NCI-H524 (cell line): ENCODE measurements at places on chromosomes 7 and 10.

- DNase-seq, result no peak
These were observed 25.5 kb downstream of the C1GALT1 start for GRCh38 chr7:7207876-7208275.

DNA sequence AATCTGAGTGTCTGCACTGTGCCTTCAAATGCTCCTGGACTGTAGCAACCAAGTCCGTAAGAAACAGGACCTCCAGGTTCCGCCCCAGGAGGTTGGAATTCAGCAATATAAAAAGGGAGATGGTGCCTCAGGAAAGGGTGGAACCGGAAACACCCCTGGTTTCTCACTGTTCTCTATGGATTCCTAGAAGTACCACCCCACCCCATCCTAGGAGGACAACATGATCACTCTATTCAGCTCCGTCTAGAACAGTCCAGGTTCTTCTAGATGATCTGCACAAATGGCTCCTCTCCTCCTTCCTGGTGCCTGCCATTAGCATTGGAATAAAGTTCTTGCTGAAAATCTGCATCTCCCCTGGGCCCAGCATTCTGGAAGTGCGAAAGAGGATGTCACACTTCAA, 7.6 kb upstream of the ZNF12 start:
- DNase-seq, result no peak

- DNase-seq, result no peak
These were observed 6.7 kb upstream of the JAKMIP3 start for GRCh38 chr10:132058793-132059759.

DNA sequence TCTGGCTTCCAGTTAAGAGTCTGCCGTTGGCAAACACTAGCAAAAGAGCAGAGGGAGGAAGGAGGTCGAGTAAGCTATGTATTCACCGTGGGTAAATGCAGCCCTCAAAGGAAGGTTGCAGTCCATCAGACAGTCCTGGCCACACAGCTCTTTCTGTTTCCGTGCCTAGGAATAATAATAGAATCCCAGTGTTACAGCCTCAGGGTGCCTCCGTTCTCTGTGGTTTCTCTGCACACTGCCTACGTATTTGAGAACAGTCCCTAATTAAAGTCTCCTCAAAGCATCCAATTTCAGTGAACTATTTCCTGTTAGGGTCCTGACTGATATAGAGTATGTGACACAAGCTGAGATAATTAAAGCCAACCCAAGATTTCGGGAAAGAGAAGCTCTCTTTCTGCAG, 176.7 kb downstream of the GPAM start:
- no peak for DNase-seq

- DNase-seq, result peak; percentile 13
These were observed 52.3 kb upstream of the EN2 start for GRCh38 chr7:155405399-155406318.

DNA sequence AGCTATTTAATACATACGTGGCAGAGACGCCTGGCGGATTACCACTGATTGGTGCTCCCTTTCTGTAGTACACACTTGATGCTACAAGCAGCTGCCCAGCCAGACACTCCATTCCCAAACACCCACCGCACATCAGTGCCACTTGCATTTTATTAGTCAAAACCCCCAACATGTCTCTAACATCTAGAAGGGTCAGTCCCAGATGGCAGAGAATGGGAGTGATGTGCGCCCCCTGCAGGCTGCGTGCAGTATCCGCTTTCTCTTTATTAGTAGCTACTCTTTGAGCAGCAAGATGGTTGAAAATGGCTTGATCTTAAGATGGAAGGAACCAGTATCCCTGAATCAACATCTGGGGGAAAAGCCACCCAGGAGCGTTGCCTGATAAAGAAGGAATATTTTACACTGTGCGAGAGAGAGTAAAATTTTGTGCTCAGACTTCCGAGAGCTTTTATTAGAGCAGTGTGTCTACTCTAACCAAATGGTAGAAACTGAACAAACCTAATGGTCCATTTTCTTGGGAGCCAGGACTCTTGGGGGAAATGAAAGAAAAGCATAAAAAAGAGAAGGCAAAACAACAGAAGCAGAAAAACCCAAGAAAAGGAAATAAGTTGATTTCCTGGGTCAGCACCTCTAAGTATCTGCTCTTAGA, 78.3 kb downstream of the ST8SIA6 start:
- peak; percentile 1 for DNase-seq

DNA sequence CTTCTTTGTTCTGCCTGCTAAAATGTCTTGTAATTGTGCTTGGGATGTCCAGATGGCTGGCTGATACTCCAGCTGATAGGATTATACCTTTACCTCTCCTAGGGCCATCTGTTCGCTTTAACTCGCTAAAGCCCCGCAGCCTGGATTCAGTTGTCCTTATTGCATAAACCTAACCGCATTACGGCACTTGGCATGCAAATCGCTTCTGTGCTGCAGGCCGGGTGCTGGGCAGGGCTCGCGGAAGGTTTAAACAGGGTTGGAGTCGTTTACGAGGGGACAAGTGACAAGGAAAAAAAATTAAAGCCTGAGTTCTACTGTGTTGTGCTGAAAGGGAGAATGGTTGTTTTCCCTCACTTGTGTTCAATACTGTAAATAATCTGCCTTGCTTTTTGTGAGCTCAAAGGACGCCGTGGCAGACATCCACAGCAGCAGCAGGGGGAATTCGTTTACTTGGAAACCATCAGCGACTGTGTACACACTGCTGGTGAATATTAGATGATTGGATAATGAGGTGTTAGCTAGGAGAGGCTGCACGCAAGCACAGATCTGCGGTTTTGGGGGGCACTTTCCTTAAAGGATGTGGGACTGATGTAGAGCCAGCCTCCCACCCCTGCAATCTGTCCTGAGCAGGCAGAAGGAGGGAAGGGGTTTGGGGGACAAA, 93.0 kb downstream of the EBF3 start:
- DNase-seq, result peak; percentile 95

GRCh38 chr10:126155528-126155927, 232.7 kb downstream of the ADAM12 start:
- no peak for DNase-seq

- DNase-seq, result no peak
These were observed 252.2 kb downstream of the ELFN1 start for GRCh38 chr7:1922071-1922869.

DNA sequence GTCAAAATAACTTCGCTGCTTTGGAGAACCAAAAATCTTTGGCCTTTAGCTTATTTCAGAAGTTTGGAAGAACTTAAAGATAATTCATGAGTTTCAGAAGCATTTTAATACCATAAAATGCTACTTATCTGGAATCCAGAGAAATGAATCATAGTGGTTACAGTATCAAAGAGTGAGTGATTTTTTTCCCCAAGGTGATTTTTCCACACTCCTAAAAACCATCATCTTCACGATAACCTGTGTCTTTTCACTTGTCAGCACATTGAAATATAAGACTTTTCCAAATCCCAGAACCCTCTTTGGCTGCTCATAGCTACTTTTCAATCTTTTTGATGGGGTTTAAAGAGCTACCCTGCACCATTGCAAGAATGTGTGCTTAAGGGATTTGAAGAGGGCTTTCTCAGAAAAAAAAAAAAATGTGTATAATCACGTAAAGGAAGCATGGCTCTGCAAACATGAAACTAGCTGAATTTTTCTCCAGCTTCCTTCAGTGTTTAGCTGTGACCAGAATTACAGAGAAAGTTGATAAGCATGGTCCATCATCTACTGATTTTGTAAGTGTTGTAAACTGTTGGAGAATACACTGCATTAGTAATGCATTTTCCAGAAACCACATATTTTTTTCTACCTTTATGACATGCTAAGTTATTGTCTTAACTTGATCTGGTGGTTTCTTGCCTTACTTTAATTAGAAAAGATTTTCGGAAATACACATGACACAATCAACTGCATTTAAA, 134.9 kb downstream of the BICC1 start:
- DNase-seq, result no peak

DNA sequence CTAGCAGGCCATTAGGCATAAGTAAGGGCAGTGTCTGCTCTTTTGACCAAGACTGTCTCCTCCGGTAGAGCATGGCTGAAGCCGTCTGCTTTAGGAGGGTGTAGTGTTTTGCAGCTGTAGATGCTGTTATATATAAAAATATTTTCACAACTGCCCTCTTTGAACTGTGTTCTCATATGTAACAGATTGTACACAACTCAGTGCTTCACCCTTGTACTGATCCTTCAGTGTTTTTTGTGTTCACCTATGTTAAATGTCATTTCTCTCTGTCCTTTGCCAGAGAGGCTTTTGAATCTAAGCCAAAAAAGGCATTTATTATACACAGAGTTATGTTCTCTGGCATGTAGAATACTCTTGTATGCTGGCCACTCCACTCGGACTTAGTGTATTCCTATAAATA, 135.5 kb downstream of the BICC1 start:
- no peak for DNase-seq

- no peak for DNase-seq
These were observed 125.7 kb upstream of the LANCL2 start for GRCh38 chr7:55239406-55239805.

- DNase-seq, result no peak
These were observed 480 bp downstream of the MNX1 start for GRCh38 chr7:157009778-157010587.

DNA sequence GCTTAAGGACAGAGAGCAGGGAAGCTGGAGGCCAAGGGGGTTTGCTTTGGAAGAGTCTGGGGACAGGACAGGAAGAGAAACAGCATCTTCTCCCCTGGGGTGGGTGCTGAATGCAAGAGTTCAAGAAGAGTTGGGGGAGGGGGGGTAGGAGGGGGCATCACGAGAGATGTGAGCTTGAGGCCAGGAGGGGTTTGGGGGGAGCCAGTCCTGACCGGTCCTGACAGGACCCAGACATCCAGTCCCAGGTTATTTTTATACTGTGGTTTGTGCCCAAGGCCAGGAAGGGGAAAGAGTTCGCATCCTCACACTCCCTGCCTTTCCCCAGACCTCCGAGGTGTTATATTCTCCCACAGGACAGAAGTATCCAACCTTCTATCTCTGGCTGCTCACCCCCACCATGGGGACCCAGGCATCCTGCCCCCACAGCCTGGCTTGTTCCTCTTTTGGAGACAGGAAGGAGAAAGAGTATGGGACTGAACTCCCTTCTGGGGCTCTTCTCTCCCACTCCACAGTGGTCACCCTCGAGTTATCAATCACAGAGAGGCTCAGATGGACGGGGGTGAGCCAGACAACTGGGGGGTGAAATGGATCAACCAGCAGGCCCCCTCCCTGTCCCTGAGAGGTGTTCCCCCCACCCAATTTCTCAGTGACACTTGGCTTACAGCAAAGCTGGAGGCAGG, 2.8 kb downstream of the TSC22D4 start:
- no peak for DNase-seq

GRCh38 chr10:55837273-55837672, 523.8 kb downstream of the ZWINT start:
- no peak for DNase-seq

DNA sequence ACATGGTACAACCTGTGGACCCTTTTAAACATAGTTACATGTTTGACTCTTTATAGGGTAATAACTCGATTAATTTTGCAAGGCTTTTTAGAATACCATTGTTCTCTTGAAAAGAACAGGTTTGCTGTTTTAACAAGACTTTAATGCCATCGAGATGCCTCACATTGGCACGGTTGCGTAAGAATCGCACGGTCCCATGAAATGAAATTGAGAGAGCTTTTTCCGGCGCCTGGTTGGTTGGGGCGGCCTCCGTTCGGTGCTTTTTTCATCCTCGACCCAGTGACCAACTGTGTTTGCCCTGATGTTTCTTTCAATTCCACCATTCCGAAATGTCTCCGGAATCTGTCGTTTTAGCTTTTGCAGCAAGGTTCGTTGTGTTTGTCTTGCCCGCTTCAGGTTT, 142.4 kb downstream of the CUX1 start:
- no peak for DNase-seq

DNA sequence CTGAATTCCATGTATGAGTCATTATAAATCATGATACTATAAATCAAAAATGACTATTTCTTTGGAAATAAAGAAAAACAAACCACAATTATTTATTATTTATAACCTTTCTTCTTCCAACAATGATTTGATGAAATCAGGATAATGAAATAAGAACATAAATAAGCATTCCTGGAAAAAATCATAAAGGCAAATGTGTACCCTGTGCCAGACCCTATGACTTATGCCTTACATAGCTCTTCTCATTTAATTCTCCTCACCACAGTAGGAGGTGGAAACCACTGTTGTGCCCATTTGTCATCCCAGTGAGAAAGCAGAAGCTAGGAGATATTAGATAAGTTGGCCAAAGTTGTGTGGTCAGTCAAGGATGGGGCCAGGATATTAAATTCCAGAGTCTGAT, 255.1 kb downstream of the DOCK4 start:
- no peak for DNase-seq

DNA sequence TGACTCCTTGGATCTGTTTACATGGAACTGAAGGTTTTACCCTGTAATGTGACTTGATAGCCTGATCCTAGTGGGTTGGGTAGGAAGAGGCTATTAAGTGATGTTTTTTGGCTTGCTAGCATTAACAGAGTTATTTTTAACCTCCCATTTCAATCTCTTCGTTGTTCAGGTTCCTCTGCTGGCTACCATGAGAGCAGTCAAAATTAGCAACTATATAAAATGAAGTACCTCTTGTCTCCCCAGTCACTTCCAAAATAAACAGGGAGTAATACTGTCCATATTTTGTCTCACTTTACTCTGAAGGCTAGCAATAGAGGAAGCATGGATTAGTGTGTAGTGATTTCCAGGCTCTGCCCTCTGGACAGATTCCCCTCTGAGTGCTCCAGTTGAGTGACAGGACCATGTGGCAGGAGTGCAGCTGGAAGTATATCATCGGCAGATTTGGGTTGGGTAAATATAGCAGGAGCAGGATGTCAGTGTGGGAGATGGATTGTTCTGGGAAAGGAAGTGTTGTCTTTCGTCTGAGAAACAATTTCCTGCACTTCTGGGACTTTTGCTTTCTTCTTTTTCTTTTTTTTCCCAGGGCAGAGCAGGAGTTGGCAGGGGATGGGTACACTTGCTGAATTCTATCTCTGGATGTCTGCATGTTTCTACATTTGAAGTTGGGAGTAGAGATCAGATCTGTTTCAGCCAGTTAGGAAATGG, 35.2 kb downstream of the GBF1 start:
- DNase-seq, result peak; percentile 84

DNA sequence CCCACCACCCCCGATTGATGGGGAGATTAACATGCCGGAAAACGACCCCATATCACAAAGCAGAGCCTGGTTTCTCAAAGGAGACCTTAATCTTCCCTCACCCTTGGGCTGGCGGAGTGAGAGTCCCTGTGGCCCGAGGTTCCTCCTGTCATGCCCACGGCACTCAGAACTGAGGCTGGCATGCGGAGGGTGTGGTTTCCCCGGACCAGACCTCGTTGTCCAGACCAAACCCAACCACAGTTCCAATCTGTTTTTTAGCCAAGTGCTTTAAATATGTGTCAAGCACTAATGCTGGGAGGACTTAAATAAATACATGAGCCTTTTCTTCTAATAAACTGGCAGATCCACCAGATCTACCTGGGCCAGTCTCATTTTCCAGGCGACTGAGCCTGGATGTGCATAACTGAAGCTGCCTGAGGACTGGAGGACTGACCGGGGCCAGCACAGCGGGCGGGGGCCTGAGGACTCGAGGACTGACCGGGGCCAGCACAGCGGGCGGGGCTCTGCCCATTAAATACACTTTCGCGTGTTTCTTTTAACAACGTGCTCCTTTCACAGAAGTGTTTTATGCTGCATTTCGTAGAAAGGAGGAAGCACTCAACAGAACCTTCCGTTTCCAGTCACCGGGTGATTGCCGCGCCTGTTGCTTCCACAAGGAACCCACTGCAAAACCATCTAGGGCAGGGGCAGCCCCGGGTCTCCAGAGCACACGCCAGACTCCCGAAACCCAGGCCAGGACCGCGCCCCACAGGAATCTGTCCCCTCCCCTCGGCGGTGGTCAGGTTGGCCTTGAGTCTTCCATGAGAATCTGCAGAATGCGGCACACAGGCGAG, 334.6 kb downstream of the PTPRN2 start:
- no peak for DNase-seq

GRCh38 chr7:28362812-28363211, 49.5 kb upstream of the CREB5 start:
- no peak for DNase-seq

- DNase-seq, result no peak
These were observed 99.8 kb upstream of the ZMIZ1 start for GRCh38 chr10:78968943-78969342.
